GM03348 (cell line): ENCODE measurements at places on chromosomes 1 and 21.
A peak's percentile ranks its signal among the peaks of the same experiment; 100 is the strongest.

DNA sequence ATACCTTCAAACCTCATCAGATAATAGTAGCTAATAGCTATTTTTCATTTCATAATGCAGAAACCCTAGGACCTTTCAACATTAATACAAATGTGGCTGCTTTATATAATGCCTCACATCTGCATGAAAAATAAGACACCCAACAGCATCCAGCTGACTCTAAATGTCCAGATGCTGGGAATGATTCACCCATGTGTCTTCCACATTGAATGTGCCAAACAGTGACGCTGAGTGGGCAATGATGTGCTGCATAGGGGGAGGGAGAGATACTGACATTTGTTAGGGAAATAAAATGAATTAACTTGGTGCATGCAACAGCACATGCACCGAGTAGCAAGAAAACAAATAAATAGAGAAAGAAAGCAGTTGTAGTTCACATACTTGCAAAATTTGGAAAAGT, 199.3 kb downstream of the DSCAM start:
- no peak for DNase-seq

GRCh38 chr1:37720231-37721130, 28.2 kb downstream of the CDCA8 start:
- DNase-seq = no peak

DNA sequence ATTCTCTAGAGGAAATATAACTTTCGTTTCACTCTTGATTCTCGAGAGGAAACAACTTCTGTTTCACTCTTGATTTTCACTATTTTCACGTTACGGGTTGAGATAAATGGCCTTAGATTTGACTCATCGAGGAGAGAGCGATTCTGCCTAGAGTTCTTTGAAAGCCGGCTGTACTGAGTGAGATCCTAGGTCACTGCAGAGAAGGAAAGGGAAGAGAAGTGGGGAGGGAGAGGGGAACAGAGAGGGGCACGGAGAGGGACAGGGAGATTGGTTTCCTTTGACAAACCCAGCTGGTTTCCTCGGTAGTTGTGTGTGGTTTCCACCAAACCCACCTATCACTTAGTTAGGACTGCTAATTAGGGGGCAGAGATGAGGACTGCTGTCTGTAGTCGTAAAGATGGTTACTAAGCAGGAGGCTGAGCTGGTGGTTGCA, 21.6 kb upstream of the GPR137B start:
- no peak for DNase-seq

DNA sequence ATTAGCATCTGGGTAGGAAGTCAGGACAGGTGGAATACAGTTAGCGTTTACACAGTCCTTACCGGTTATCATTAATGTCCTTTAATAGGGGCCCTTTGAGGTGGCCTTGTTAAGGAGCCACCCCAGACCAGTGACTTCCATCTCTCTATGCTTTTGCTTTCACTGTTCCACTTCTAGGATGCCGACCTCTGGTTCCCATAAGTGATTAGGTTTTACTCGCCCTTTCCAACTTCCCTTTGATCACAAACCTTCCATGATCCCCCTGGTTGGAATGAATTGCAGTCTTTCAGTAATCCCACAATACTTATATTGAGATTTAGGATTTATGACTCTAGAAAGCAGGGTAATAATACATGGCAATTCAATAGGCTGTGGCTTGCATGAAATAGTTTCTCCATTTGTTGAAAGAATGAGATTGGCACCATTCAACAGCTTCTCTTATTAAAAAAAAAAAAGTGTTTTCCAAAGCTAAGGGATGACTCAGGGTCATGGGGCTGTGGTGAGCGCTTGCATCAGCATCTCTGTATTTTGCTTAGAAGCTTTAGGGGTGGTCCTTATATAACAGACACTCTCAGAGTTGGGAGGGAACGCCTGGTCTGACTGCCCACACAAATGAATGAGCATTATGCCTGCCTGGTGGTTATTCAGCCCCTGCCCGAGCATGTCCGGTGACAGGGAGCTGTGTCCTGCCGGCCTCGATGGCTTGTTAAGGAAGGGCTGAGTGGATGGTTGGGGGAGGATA, 110.5 kb downstream of the CNIH3 start:
- peak; percentile 93 for DNase-seq

DNA sequence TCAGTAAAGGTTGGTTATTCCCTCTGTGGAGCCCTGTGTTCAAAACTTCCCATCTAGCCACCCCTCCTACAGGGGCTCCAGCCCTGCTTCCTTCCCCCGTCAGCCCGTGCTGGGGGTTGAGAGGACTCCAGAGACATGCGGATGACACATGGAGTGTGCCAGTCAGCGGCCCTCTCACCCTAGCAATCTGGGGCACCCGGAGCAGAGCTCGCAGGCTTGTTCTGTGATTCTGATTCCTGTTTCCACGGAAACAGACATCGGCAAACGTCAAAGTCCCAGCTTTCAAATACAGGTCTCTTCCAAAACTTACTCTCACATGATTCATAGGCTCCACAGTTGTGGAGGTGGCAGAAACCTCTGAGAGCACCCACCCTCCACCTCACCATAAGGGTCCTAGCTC, 9.8 kb upstream of the SSBP3 start:
- DNase-seq = no peak

DNA sequence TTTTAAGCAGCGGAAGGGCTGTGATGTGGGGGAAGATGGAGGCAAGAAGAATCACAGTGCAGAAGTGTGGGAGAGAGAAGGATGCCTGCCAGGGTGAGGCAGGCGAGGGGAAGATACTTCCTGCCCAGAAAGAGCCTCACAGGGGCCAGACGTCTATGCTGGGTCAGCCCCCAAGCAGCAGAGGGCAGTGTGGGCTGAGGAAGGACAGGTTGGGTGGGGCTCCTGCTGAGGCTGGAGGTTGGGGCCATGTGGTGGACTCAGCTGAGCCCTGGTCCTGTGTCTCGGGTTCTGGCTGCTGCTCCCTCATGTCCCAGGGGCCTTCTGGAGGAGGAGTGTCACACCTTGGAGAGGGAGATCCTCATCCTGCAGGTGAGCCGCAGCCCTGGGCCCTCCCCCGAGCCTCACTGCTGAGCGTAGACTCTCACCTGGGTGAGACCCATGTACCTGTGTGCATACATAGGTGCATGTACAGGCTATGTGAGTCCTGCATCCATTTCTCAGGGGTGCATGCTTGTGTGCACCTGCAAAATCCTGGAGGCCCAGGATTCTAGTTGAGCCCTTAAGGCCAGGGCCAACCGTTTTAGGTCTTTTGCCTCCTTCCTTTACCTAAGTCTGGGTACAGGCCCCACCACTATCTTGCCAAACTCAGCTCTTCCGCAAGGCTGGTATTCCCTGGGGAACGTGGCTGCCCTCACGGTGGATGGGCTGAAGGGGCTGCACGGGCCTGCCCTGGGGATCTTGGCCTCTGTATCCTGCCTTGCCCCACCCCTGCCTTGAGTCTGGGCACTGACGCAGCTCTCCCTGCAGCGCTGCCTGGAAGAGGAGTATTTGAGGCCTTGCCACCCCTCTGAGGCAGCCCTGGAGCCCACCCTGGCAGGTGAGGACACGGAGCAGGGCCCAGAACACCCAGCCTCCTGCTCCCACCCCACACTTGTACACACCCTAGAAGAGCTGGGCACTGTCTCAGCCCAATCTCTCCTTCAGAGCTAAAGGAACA, 3.7 kb downstream of the CCDC24 start:
- peak; percentile 63 for DNase-seq

DNA sequence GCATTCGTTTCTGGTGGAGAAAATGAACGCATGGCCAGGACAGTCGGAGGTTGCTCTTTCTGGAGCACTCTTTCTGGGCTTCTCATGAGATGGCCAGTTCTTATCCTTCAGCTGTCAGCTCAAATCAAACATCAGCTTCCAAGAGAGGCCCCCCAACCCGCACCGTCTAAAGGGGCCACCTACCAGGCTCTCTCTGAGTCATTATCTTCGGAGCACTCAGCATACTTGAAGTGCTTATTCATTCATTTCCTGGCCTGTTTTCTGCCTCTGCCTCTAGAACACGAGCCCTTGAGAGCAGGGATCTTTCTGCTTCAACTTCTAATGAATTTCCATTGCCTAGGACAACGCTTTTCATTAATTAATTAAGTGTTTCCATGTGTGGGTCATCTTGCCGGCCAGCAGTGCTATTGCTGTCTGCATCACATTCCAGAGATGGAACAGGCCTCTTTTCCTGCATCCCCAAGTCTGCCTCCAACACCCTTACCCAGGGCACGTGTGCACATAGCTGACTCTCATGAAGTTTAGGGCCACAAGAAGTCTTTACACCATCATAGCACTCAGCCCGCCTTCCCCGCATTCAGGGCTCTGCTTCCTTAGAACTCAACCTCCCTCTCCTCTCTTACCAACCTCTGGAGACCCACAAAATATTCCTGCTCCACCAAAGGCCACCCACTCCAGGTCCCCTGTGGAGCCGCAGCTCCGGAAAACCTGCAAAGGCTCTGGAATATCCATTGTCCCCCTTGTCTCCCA, 52.1 kb upstream of the LAPTM5 start:
- peak; percentile 80 for DNase-seq

GRCh38 chr1:64986903-64987871, 20.8 kb upstream of the JAK1 start:
- DNase-seq = no peak

- no peak for DNase-seq
Measured at GRCh38 chr1:160579216-160579701, at the start of gene CD84. TSS of gene CD84 (minus strand) at chr1:160579496. CDS start at chr1:160579437, 59 bp downstream.

DNA sequence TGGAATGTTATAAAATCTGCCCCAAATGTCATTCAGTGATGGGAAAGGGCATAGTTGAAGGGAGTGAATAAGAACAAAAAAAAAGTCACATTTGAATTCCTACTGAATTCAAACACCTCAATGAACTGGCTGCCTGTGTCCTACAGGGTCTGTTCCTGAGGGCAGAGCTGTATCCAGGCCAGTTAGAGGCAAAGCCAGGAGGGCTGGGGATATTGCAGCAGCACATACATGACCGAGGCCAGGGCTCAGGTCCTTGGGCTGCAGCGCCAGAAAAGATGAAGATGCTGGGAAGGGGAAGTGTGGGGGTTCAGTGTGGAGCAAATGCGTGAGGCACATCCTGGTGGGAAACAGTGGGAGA, 449.2 kb downstream of the SIPA1L2 start:
- DNase-seq = no peak

DNA sequence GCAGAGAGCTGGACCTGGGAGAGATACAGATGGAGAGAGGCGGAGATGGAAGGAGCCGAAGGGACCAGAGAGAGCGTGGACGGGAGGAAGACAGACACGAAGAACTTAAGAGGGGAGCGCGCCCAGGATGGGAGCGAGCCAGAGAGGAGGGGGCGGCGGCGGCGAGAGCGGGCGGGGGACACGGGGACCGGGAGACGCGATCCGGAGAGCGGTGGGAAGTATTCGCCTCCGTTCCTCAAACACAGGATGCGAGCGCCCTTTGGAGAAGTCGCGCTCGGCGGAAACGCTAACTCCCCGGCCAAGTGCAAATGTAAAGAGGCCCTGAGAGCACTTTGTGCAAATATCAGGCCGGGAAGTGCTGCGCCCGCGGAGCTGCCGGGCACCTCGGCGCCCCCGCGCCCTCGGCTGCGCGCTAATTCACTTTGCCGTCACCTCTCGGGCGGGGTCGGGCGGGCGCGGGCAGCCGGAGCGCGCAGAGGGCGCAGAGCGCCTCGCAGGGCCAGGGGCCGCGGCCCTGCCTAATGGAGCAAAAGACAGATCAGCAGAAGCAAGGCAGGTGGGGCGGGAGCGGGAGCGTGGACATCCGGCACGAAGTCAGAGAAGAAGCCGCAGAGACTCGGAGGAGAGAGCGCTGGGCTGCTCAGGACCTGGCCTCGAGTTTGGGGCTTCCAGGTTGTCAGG, 281.2 kb downstream of the RRAGC start:
- DNase-seq = no peak

GRCh38 chr1:47561523-47562007, 123.7 kb downstream of the FOXD2 start:
- DNase-seq = no peak

DNA sequence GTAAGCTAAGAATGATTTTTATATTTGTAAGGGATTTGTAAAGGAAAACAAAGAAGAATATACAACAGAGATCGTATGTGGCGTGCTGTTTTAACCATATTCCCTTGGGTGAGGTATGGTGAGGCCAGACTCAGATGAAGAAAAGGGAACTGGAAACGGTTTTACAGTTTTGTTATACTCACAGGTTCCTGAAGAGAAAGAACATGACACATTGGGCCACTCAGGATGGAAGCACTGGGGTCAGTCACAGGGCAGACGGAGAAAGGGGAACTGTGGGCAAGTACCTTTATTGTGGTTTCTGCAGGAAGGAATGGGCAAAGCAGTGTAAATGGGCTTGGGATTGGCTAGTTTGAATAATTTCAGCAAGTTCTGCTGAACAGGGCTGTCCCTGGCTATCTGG, 177.4 kb downstream of the LBR start:
- DNase-seq = no peak

GRCh38 chr1:30232288-30232899, 491.0 kb downstream of the MATN1 start:
- no peak for DNase-seq

GRCh38 chr21:33198346-33199099, 31.2 kb upstream of the IFNAR2 start:
- no peak for DNase-seq

DNA sequence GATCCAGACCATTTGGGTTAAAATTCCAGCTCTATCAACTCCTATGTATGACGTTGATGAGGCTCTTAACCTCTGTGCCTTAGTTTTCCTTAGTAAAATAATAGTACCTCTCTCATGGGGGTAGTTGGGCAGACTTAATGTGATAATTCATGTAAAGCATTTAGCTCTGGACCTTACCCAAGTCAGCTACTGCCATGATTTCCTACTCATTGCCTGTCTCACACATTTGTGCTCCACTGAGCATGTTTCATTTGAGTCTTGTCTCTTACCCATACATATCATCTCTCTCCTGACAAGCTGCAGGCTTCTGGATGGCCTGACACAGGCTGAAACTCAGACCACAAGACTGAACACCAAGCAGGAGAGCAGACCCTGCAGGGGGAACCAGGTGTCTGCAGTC, 77.7 kb upstream of the ZBTB40 start:
- no peak for DNase-seq

DNA sequence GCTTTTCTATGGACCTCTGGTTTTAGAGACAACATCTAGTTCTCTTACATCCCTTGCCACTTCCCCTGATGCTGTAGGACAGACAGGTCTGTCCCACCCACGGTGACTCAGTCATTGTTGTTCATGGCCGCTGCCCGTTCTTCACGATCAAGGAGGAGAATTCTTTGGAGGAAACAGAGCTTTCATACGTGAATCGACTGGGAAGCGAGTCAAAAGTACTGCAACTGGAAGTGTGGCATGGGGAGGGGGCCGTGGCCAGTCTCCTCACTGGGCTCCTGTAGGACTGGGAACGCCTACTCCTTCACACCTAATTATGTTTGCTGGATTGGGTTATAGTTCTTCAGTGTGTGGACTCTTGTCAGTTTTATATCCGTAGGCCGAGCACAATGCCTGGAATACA, 4.4 kb upstream of the SLC37A1 start:
- DNase-seq = no peak

DNA sequence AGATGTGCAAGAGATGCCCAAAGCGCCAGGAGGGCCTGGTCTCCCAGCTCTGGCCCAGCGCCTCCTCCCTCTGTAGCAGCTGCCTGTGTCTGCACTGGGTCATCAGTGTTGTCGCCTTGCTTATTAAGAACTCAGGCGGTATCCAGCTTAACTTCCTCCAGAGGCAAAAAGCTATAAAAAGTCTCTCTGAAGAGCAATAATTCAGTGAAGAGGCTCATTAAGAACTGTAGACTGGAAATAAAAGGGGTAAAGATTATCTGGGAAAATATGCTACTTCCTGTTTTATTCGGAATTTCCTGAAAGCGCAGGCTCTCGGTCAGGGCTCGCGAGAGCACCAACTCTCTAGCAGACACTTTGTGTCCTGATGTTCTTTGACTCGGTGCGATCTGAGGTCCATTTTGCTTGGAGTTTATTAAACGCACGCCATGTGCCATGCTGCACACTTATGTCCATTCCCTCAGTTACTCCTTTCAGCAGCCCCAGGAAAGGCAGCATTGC, 70.4 kb downstream of the MRPS6 start:
- no peak for DNase-seq

- DNase-seq = no peak
Measured at GRCh38 chr1:9240914-9241820, 6.6 kb downstream of the H6PD start.
